Ammon's horn (tissue), 1 donor: ENCODE measurements at places on chromosomes 11 and 22.

DNA sequence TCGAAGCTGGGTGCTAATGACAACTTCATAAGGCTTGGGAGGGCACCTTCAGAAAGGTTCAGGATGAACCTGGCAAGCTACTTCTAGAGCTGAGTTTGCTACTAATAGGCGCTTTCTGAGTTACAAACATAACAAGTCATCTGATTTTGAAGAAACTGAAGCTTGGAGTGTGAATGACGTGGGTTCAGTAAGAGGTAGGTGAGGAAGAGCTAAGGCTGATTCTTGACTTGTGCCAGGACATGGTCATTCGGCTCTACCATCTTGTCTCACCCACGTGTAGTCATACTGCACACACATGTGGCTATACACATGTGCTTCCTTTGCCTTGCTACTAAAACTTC lies 56.4 kb downstream of the SWAP70 start:
- no peak for DNase-seq

DNA sequence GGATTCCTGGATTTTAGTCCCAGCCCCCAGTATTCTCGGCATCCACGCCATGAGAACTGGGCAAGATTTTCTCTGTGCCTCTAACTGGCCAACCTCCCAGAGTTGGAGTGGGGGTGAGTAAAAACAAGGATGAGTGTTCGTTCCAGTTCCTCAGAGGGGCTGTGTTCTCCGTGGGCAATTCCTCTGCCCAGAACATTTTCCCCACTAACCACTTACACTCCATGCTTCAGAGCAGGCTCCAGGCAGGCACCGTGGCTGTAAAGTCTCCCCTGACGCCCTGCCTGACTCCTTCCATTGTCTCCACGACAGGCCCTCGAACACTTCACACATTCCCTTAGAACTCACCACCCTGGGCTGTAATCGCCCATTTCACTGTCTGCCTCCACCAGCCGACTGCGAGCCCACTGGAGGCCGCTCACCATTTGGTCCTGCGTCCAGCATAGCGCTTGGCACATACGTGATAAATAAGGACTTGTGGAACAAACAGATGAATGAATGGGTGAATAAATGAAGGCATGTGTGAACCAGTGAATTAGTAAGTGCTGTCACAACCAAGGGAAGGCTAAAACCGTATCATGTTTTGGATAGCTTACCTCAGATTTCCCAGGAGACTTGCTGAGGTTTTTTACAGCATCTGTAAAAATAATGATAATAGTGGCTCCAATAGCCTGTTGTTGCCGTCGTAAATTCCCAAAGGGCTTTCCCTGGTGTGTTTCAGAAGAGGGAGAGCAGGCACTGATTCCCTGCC lies 6.1 kb downstream of the APLNR start:
- DNase-seq, result peak; percentile 60

DNA sequence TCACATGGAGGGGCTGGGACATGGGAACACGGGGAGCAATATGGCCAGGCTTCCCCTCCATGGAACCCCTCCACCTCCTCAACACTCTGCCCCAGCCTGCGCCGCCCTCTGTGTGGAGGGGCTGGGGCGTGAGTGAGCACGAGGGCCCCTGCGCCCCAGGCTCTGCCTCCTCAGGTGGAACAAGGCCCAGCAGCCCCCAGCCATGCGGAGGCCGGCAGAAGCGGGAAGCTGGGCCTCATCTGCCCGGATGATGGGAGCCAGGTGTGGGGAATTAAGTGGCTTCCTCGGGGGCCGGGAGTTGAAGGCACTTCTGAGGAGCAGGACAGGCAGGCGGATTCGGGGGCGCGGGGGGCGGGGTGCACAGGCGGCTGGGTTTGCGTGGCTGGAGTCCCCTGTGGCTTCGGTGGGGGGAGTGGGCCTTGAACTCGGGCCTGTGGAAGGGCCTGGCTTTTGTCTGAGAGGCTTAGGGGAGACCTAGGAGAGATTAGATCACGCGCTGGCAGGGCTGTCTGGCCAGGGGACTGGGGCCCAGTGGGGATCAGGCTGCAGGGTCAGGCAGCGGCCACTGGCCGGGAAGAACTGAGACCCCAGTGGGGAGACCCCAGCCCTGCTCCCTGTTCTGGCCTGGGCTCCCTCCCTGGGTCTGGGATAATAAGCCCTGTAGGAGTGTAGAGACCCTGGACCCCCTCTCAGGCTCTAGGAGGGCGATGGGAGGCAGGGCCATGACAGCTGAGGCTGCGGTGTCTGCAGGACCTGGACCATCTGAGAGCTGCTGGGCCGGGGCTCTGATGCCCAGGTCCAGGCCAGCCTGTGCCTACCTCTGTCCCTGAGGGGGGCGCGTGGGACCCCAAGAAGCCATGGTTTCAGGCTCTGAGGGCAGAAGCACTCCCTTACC lies 13.3 kb downstream of the PRR33 start:
- no peak for DNase-seq

DNA sequence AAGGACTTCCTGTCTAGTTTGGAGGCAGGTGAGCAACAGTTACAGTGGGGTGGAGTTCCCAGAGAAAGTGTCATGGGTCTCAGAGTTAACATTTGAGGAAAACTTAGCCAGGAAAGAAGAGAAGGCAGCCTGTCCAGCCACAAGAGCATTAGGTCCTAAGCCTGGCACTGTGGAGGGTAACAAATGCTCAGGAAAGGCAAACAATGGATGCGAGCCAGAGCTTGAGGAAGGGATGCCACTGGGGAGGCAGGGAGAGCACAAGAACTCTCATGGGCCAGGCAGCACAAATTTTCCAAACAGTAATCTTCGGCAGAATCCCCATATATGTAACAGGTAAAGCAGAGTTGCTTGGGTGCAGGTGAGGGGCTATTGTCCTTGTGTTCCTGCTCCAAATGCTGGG lies 8.0 kb upstream of the SERPIND1 start:
- DNase-seq, result no peak
